RWPE2 (cell line): ENCODE measurements at places on chromosomes 6 and 20.

GRCh38 chr6:156710479-156710878 is 66.7 kb upstream of the ARID1B start:
- DNase-seq = no peak

DNA sequence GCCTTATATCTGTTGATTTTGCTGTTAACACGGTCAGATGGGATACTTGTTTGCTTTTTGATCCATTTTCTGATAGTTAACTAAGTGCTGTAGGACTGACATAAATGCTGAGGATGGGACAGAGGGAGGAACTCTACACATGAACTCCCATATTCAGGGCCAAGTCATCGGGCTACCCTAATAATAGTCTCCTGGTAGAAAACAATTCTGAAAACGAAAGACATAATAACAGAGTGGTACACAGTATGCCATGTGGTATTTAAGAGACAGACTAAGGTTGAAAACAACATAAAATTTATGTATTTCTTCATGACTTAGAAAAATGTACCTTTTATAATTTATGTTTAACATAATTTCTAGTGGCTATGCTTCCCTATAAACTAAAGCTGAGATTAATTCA is 12.0 kb downstream of the ID4 start:
- no peak for DNase-seq

GRCh38 chr20:58565461-58566175 is 50.4 kb upstream of the APCDD1L start:
- DNase-seq = no peak

GRCh38 chr6:137738931-137739504 is 128.0 kb upstream of the TNFAIP3 start:
- DNase-seq = no peak

DNA sequence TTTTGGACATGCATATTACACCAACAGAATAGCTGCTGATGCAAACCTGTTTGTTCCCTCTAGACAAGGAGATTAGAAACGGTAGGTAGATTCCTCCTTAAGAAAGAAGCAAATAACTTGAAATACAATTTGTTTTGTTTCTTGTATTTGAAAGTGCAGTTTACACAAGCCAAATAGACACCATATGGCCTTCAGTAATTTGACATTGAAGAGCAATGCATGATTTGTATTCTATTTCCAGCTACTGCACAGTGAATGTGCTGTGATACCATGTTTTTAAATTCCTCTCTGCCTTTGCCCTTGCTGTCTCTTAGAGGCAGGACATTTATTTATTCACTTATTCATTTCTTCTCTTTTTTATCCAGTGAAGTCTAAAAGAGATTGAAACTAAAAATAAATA is 31.9 kb upstream of the ANKEF1 start:
- no peak for DNase-seq

DNA sequence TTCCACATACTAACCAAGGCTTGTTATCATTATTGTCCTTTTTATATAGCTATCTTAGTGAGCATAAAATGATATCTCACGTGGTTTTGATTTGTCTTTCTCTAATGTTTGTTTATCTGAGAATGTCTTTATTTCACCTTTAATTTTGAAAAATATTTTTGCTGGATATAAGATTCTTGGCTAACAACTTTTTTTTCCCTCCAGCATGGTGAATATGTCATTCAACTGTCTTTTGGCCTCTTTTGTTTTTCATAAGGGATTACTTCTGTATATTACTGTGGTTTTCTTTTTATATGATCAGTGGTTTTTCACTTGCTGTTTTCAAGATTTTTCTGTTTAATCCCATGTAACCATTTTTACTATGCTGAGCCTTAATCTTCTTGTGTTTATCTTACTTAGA is 141.0 kb downstream of the GRM1 start:
- DNase-seq = no peak

DNA sequence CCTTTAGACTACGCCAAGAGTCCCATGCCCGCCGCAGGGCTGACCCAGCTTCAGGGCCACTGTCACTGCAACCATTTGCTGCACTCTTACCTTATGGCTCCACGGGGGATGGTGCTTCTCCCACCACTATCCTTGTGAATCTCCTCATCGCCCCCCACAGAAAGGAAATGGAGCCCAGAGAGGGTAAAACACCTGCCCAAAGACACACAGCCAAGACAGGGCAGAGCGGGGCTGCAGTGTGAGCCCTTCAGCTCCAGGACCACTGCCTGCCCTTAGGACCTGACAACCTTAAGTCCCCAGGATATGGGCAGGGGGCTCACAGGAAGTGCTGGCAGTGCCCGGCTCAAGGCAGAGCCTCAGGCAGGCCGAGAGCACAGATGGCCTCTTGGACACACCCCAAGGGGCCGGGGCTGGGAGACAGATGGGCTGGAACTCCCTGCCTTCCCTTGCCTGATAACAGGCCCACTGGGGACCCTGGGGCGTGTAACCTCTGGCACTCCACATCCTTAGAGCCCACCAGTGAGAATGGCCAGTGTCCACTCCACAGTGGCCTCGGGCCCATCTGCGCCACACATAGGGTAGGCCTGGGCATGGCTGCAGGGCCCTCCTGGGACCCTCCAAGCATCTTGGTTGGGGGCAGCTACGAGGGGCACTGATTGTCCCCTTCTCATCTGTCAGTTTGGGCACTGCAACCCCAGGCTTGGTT is 265.2 kb downstream of the TAF4 start:
- no peak for DNase-seq

GRCh38 chr6:125790358-125791150 is at the start of gene NCOA7:
TSS of gene NCOA7 (plus strand) at chr6:125790960. CDS start at chr6:125815355, 24,395 bp downstream.
- DNase-seq = peak; percentile 70

GRCh38 chr20:45780159-45780558 is 11.5 kb downstream of the WFDC3 start:
- DNase-seq = no peak

DNA sequence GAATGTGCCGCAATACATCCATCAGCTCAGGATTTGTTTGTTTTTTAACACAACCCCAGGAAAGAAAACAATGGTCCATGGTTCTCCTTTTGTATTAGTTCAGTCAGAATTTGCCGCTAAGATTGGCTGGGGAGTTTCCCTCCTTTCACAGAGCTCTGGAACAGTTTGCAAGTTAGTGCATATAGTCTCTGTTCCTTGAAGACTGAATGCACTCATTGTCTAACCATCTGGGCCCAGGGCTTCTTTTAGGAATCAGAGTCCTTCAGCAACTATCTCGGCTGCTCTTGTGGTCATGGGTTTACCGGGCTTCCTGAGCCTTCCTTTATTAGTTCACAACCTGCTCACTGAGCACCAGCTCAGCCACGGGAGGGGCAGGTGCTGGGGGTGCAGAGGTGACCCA is 121.3 kb downstream of the SLC23A2 start:
- peak; percentile 28 for DNase-seq

DNA sequence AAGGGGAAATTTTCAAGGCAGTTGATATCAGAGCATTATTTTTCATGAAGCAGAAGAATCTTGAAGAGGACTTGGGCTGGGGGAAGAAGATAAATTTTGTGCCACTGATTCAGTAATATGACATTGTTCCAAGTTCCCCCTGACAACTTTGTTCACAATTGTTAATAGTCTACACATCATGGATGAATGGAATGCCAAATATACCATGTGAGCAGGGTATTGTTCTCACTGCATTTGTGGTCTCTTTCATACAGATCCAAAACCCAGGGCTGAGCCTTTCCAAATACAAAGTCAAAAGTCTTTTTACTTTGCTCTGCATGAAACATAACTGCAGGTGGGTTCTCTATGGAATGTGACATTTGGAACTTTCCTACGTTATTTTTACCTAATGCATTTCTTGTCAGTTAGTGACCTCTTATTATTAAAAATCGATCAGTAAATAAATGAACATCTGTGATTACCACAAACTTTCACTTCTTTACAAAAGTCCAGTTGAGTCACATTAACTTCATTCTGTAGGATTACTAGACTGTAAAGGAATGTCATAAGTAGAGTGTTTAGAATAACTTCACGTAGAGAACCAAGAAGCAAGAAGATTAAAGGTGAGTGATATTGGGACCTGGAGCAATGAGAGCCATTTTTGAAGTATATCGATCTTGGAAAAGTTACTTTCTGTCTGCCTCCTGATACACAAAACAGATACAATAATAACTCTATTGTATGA is 100.9 kb downstream of the RCAN2 start:
- DNase-seq = no peak

GRCh38 chr20:33979094-33979493 is 14.6 kb upstream of the RALY start:
- peak; percentile 55 for DNase-seq
